ENCODE measurements at places on chromosomes 13 and 19.

DNA sequence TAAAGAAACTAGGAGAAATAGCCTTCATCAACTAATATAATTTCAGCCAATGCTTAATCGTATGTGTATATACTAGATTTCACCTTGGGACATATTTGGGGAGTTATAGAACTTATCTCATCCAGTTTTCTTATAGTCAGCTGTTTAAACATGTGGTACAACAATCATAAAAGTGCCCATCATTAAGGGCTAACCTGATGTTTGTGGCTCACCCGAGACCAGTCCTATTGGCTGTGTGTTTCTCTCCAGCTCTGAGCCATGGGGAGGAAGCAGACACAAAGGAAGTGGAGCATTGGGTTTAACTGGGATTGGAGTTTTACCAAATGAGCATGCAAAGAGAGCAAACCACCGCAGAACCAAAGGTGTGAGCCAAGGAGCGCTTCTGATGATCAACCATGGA is 114.3 kb upstream of the KLF12 start:
- DNase-seq: no peak

GRCh38 chr19:4622695-4623421 is 16.5 kb upstream of the TNFAIP8L1 start:
- DNase-seq: no peak

DNA sequence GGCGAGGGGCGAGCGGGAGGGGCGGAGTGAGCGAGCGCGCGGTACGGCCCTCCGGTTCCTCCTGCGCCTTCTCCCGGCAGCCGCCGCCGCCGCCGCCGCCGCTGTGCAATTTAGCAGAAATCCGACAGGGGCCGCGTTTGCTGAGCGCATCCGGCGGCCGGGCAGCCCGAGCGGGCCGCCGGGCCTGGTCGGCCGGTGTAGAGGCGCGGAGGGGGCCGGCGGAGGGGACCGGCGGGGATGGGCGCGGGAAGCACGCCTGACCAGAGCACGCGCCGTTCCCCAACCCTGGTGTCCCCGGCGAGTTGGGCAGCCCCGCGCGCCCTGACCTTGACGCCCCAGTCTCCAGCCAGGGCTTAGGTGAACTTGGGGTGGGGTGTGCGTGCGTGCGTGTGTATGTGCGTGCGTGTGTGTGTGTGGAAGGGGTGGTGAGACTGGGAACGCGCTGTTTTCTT is 144.5 kb upstream of the ZNF536 start:
- DNase-seq: peak; percentile 2

DNA sequence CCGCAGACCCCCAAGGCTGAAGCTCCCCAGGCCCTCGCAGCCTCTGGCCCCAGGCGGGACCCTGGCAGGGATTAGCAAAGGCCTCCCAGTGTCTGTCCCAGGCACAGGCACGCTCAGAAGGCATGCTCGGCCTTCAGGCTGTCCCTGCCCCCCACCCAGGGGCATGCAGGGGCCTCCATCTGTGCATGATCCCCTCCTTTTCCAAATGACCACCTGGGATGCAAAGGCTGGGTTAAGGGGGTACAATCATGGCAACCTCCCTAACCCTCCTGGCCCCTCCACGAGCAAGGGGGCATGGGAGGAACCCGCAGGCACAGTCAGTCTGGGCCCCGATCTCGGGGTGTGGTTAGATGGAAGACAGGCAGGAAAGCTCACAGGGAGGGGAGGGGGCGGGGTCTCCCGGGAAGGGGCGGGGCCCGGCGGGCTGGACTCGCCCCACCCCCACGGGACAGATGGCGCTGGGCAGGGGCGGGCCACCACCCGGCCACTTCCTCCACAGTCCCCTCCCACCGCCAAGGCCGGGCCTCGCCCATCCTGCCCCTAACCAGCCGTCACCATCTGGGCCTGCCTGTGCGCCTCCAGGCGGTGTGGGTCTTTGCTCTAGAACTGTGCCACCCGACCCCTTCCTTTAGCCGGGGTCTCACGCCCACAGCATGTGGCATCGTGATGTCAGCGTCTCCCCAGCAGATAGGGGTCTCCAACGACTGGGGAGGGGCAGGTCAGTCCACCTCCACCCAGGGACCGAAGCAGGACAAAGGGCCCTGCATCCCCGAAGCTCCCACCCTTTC is 7.0 kb upstream of the REXO1 start:
- peak; percentile 41 for DNase-seq
